ENCODE measurements at places on chromosomes 16 and 17.
A peak's percentile ranks its signal among the peaks of the same experiment; 100 is the strongest.

GRCh38 chr16:19092653-19093410 is 20.9 kb upstream of the ITPRIPL2 start:
- no peak for DNase-seq

DNA sequence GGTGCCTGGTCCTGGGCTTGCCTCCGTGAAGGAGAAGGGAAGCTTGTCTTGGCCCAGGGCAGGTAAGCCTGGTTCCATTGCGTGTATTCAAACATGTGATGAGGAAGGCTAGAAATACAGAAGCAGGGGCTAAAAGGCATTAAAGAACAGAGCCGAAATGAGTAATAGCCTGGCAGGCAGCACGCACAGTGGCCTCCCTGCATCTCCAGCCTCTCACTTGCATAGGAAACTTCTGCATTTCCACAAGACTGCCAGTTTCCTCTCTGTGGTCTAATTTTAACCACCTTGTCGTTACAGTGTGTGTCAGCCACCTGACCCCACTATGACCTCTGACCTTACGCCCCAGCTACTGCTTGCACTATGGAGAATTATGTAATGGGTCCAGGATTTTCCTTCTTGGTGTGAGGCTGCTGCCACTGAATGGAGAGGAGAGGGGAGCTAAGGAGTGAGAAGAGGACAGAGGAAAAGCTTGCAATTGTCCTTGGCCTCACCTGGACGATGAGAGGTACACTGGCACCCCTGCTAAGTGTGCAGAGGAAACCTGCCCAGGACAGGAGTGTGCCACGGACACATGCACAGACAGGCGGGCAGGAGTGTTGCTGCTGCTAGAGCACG is 32.8 kb downstream of the HIC1 start:
- DNase-seq: no peak

DNA sequence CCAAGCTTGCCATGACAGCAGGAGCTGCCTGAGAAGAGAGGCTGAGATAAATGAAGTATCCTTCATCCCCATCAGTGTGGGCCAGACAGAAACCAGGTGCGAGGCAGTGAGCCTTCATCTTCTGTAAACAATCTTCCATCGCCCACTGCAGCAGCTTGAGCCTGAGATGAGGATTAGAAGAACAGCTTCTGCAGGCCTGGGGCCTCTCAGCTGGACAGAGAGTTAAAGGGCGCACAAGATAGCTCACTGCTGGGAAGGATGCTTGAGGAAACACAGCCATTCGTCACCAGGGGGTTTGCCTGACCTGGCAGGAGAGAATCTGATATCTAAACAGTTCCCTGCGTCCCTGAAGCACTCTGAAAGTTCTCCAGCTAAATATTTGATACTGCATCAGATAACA is 27.1 kb downstream of the HOXB1 start:
- DNase-seq: no peak

DNA sequence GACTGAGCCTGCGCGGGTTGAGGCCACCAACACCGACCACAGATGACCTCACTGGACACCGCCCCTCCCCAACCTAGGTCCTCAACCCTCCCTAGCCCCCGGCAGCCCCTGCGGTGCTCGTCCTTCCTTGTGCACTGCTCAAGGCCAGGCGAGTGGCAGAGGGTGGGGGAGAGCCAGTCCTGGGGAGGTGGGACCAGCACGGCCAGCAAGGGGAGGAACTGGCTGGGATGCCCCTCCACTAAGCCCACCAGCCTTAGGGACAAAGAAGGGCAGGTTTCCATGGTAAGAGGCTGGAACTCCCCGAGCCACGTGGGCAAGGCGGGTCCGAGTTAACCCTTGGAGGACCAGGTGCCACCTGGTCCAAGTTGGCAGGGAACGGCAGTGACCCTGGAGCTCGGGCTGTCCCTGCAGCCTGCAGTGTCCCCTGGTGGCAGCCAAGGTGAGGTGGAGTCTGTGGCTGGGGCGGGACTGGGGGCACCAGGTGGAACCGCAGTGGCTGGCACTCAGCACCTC is 9.2 kb downstream of the FSCN2 start:
- no peak for DNase-seq

- DNase-seq: no peak
Measured at GRCh38 chr17:63491977-63492618, 15.2 kb downstream of the ACE start.

DNA sequence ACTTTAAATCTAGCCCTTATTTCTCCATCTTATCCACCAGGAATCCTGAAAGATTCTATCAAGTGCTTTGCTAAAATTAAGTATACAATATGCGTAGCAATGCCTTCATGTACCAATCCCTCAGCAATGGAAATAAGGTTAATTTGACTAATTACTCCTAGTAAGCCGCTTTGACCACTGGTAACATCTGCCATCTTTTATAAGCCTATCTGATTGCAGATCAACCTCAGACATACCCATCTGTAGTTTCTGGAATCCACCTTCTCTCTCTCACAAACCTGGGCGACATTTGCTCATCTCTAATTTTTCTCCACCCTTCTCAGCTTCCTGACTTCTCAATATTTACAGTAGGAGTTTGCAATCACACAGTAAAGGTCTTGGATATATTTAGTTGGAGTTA is 138.8 kb upstream of the CRHR1 start:
- DNase-seq: no peak

DNA sequence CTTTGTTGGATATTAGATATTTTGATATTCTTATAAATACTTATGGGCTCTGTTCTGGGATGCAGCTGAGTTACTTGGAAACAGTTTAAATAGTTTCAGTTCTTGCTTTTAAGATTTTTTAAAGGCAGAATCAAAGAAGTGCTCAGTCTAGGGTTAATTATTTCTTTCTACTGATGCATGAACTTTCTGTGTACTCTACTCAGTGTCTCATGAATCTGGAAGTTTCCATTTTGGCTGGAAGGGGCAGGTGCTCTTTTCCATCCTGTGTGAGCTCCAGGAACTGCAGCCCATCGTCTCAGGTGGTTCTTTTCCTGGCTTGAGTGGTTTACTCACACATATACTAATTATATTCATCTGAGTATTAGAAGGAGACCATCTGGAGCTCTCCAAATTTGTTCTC is 61.1 kb upstream of the CPHXL start:
- DNase-seq: no peak

GRCh38 chr17:81436294-81436849 is 41.1 kb downstream of the BAHCC1 start:
- no peak for DNase-seq

GRCh38 chr17:17993366-17993765 is 20.7 kb downstream of the DRC3 start:
- DNase-seq: no peak

DNA sequence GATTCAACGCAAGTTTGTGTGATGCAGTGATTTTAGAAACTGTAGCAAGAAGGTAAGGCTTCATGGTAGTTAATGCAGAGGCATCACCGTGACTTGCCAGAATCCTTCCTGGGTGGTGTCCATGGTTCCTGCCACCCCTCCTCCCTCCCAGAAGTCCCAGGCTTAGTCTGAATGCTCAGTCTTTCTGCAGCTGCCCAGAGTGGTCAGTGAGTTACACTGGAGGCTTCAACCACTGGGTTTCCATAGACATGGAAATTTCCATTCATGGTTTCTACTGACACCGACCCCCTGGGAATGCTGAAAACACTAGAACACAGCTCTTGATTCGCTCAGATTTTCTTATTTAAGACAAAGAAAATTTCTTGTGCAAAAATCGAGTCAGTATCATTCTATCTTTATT is 159.4 kb upstream of the HSBP1 start:
- DNase-seq: no peak

- DNase-seq: no peak
Measured at GRCh38 chr16:19177111-19177739, 9.2 kb downstream of the SYT17 start.

DNA sequence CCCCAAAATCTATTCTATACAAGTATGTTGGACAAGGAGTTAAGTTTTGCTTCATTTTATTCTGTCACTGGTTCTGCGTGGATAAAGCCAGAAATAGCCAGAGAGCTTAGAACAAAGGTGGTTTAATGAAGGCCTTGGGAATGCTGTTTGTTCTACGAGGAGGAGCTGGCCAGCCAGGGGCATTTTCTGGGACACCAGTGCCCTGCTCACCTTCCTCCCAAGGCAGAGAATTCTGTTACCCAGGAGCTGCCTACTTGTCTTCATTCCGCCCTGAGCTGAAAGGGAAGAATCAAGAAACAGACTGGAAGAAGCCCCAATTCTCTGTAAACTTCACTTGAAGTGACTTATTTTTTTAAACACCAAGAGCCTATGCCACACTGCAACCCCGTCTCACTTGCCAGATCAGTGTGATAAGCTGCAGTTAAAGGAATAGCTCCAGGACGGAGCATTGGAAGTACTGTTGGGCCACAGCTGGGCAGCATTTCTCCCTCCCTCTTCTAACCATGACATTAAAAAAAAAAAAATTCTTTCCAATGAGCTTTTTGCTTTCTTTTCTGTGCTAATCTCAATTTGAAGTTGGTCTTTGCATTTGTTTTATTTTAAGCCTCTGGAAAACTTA is 149.8 kb upstream of the DYNLRB2 start:
- DNase-seq: no peak

- no peak for DNase-seq
Measured at GRCh38 chr17:59172436-59173004, 17.0 kb downstream of the PRR11 start.

DNA sequence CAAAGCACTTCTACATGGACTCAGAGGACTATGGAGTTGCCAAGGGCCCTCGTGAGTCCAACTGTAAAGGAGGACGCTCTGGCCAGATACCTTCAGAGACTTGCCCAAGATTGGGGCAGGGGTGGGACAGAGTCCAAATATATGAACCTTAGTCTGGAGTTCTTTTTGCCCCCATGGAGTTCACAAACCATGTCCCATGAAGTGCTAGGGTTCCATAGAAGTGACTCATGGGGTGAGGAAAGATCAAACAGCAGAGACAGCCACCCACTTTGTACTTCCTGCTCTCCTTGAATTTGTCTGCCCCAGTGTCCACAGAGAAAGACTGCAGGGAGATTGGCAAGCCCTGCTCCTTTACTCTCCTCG is 29.0 kb downstream of the SRL start:
- DNase-seq: no peak

DNA sequence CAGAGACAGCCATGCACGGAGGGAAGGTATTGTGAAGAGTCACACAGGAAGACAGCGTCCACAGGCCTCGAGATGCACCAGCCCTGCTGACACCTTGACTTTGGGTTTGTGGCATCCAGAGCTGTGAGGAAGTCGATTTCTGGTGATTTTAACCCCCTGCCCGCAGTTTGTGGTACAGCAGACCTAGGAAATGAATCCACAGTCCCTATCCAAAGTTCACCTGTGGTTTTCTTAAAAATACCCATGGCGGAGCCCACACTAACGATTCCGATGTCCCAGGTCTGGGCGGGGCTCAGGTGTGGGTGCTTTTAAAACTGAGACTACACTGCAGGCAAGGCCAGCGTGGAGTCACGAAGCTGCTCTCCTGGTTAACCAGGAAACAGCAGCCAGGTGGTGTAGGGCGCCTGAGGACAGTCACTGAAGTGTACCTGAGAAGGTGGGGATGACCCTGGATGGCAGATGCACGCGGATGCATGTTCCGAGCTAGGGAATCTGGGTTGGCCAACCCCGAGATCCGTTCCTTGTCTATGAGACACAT is 14.4 kb upstream of the MEAK7 start:
- peak; percentile 68 for DNase-seq

- no peak for DNase-seq
Measured at GRCh38 chr17:50631195-50631907, 3.3 kb upstream of the ABCC3 start.

GRCh38 chr16:83862661-83863060 is 36.3 kb upstream of the MLYCD start:
- DNase-seq: no peak

DNA sequence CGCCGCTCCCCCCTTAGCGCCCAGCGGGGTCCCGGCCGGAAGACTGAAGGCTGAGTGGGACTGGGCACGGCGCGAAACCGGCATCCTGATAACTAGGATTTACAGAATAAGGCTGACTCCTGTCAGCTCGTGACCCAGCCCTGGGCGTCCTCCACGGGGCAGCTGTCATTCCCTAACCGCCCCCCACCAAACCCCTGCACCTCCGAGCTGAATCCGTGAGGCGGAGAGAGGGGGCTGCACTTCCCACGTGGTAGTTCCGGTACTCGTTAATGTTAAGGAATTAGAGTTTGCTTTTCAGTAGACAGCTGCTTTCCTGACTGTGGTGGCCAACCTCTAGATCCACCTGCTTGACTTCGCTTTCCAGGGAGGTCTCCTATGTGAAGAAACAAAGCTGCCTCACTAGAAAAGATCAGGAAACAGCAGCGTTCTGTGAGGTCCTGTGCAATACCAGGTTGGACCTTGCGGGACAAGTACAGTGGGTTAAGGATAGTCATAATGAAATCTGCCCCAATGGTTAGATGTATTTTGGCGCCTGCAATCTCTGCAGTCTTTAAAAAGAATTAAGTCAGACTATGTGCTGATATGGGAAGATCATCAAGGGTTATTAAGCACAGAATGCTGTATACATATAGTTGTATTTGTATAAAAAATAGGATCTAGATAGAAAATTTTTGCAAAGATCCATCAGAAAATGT is 1.1 kb upstream of the WBP2 start:
- no peak for DNase-seq

GRCh38 chr17:76994237-76994637 is 126.0 kb downstream of the MGAT5B start:
- no peak for DNase-seq

- DNase-seq: no peak
Measured at GRCh38 chr16:47887496-47887895, 268.3 kb downstream of the ABCC12 start.

GRCh38 chr17:40886090-40886489 is 1.0 kb upstream of the KRT20 start:
- no peak for DNase-seq

- DNase-seq: no peak
Measured at GRCh38 chr17:61285526-61286320, 113.9 kb upstream of the TBX2 start.

GRCh38 chr16:12340151-12340733 is 363.7 kb downstream of the SNX29 start:
- DNase-seq: no peak

DNA sequence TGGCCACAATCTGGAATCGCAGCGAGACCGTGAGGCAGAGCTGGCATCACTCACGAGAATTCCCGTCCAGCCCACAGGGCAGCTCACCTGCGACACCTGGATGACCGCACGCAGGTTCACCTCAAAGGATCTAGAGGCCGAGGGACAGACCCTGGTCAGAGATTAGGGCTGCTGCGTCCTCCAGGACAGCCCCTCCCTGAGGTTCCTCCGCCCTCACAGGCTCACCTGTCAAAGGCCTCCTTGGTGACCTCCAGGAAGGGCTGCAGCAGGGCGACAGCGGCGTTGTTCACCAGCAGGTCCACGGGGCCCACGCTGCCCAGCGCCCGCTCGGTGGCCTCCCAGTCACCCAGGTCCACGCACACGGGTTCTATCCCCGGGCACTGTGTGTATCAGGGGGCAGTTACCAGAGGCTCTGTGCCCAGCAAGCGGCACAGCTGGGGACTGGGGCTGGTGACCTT is 834 bp downstream of the DCXR start:
- DNase-seq: no peak

GRCh38 chr16:86373276-86373901 is 136.9 kb upstream of the FOXF1 start:
- DNase-seq: no peak

GRCh38 chr17:75888484-75888883 is 8.3 kb downstream of the TRIM65 start:
- no peak for DNase-seq

- no peak for DNase-seq
Measured at GRCh38 chr17:26731005-26731921, 562.7 kb upstream of the WSB1 start.

GRCh38 chr17:67232441-67232840 is 12.6 kb downstream of the HELZ start:
- DNase-seq: no peak

Data from breast epithelium (tissue), 4 donors.